ENCODE measurements at places on chromosomes 6 and 20.

GRCh38 chr6:5513408-5513807 is 252.1 kb downstream of the FARS2 start:
- DNase-seq = no peak

DNA sequence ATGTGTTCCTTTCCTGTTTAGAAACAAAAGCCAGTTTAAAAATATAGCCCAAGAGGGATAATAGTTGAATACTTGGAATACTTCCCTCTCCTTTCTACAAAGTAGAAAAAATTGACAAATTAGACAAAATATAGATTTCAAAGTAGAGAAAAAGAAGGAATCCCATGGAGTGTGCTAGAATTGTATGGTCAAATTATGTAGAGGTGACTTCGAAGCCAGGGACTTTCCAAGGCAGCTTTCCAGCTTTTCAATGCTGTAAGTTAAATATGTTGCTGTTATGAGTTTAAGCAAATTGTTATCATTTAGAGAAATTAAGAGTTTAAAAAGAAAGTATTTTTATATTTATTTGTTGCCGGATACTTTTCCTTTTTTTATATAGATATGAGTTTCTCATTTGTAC is 415.5 kb upstream of the OPRM1 start:
- DNase-seq = no peak

DNA sequence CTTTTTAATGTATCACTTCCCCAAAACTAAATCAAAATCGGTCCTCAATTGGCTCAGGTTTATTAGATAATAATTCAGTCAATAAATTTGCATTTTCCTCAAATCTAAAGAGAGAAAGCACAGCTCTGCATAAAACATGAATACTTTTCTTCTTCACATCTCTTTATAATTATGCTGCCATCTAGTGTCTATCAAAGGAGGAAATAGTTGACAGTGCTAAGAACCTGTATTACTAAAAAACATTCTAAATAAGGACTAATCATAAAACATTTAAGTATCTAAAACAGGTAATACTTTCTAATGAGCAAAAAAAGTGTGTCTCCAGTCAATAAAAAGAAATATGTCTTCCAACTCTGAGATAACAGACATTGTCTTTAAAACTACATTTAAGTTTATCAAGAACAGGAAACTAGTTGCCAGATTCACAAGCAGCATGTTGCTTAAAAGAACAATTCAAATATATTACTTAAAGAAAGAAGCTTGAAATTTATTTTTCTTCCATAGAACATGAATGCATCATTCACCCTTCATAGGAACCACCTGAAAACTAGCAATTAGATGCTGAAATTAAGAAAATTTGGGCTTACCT is 56.5 kb upstream of the DST start:
- no peak for DNase-seq

GRCh38 chr6:106101466-106101865 is 15.3 kb downstream of the PRDM1 start:
- no peak for DNase-seq

GRCh38 chr6:12238219-12238618 is 51.9 kb upstream of the EDN1 start:
- DNase-seq = no peak

DNA sequence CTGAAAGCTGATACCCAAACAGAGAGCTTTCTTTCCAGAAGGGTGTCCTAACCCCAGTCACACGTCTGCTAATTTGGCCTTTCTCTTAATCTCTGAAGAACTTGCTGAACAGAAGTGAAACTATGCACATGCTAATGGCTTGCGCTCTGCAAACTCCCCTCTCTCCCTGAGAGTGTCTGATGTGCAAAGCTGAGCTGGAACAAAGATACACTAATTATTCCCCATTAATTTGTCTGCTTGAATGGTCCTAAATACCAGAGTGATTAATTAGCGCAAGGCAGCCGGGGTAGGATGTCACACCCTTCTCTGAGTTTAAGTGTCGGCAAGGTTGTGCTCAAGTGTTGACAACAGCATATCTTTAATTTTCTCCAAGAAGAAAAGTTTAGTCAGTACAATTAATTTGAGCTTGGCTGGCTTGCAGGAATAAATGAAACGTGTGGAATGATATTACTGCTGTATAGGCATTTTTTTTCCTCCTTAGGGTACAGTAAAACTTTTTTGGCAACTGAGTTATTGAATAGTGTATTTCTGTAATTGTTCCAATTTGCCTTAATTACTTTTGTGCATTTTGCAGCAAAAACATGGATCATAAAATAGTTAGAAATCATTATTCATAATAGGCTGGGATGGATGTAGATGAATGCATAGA is 715.9 kb upstream of the POU3F2 start:
- no peak for DNase-seq

DNA sequence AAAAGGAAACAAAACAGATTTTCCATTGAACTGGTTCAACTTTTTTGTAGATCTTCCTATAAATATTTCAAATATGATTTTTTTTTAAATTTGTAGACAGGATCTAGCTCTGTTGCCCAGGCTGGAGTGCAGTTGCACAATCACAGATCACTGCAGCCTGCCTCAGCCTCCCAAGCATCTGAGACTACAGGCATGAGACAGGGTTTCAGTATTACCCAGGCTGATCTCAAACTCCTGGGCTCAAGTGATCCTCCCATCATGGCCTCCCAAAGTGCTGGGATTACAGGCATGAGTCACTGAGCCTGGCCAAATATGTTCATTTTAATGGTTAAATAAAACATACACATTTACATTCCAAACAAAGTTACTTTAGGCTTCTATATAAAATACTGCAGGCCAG is 33.6 kb downstream of the SAMHD1 start:
- no peak for DNase-seq

GRCh38 chr20:51220293-51220706 is 197.4 kb upstream of the KCNG1 start:
- DNase-seq = no peak

DNA sequence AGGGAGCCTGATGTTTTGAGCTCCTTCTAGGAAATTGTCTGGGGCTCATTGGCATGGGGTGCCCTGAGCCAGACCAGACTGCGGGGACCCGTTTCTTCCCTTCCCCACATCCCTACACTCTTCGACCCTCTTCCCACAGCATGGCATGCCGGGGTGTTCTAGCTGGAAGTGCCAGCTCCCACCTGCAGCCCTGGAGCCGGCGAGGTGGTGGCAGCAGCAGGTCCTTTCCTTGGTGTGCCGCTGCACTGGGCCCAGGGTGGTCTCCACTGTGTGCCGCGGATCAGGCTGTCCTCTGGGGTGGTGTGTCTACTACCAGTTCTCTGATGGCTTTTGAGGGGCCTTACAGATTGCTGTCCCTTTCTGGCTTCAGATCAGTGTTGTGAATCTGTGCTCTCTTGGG is 7.5 kb upstream of the RWDD1 start:
- DNase-seq = no peak

- DNase-seq = no peak
These were observed 5.1 kb downstream of the HEY2 start for GRCh38 chr6:125754566-125754965.
